ENCODE measurements at places on chromosomes 6 and 20.

DNA sequence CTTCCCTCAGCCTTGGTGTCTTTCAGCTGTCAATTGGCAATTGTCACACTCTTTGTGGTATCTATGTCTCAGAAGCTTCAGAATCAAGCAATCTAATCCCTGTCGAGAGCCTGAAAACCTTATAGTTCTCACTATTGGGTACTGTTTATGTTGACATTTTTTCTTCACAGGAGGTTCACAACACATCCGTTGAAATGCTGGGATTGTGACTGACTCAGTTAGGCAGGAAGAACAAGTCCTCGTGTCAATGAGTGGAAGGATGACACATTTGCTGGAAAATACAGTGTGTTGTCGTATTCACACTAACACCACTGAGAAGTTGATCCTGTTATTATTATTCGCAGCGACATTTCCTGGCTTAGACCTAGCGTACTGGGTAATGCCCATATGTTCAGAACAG lies 163.9 kb upstream of the CITED2 start:
- no peak for DNase-seq

DNA sequence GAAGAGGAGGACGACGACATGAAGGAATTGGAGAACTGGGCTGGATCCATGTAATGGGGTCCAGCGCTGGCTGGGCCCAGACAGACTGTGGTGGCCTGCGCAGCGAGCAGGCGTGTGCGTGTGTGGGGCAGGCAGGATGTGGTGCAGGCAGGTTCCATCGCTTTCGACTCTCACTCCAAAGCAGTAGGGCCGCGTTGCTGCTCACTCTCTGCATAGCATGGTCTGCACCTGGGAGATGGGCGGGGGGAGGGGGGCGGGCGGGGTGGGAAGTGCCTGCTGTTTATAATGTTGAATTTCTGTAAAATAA lies 42.3 kb downstream of the CHMP4B start:
- DNase-seq: no peak

GRCh38 chr20:50514750-50515149 lies 4.6 kb downstream of the PTPN1 start:
- DNase-seq: no peak

DNA sequence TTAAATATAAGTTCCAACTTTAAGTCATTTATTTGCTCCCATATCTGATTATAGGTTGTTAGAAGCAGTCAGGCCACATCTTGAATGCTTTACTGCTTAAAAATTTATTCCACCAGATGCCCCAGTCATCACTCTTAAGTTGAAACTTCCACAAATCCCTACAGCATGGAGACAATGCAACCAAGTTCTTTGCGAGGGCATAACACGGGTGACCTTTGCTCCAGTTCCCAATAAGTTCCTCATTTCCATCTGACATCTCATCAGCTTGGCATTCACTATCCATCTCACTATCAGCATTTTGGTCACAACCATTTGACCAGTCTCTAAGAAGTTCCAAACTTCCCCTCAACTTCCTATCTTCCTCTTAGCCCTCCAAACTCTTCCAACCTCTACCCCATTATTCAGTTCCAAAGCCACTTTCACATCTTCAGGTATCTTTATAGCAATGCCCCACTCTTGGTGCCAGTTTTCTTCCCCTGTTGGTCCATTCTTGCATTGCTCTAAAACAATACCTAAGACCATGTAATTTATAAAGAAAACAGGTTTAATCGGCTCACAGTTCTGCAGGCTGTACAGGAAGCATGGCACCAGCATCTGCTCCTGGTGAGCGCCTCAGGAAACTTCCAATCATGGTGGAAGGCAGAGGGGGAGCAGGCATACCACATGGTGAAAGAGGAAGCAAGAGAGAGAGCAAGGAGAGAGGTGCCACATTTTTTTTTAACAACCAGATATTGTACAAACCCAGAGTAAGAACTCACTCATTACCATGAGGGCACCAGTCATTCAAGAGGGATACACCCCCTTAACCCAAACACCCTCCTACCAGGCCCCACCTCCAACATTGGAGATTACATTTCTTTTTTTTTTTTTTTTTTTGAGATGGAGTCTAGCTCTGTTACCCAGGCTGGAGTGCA lies 15.9 kb upstream of the ITPR3 start:
- DNase-seq: no peak

DNA sequence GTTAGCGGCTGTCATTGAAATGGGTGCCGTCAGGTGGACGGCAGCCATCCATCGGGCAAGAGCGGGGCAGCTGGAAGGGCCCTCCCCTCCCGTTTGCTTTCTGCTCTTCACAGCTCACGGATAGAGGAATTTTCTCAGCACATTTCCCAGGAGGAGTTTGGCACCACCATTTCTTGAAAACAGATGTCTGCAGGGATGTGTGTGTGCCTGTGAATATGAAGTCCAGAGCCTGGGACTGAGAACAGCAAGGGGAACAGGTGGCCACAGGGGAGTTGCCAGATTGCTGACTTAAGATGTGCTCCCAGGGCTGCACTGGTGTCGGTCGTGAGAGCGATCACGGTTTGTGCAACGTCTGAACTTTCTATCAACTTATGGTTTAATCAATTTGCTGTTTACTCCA lies 22.1 kb upstream of the ECI2 start:
- DNase-seq: no peak

DNA sequence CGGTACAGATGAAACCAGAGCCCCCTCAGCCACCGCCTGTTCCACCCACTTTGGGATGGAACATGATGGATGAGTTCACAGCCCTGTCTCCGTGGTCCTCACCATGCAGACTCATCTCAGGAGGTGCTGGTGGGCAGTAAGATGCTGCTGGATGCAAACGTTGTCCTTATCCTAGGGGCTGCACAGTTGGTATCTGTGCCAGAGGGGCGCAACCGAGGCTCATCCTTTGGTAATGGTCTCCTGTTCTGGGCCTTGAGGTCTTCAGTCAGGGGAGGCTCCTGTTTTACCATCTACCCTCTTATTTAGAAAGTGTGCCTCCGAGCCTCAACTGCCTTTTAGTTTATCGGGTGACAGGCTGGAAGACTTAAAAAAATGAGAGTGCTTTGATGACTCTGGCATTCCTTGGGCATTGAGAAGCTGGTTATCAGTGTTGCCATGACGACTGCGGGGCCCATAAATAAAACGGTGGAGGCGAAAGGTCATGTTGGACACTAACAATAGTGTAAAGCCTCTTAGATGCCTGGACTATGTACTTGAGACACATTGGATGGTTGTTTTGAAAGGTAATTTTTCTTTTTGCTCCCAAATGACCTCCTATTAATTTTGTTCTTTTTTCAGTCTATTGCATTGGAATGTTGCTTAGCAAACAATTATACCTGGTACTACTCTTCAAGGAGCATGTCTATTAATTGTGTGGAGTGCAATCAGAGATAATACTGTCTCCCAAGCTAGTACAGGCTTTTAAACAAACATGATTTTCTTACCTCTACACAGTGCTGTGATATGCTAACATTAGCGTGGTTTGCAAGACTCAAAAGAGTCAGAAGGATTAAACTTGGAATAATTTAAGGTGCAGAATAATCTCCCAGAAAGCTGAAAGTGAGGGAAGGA lies 74.2 kb upstream of the DSP start:
- no peak for DNase-seq

DNA sequence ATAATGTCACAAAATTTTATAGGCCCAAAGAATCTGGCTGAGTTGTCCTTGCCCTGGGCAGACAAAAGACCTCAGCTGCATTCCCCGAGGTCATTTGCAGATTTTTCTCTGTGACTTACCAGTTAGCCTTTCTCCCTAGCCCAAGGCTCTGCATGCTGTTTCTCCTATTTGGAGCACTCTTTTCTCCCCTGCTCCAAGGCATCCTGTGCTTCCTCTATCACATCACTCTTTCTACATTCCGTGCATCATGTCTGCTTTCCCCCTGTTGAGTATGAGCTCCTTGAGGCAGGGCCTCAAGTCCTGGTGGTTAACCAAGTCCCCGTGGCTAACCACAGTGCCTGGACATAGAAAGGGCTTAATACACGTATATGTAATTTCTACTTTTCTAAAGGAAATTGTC lies 593 bp upstream of the GSTA3 start:
- no peak for DNase-seq

GRCh38 chr6:148247386-148248063 lies 95.1 kb upstream of the SASH1 start:
- no peak for DNase-seq
